Kidney epithelial cell (primary cell): ENCODE measurements at places on chromosomes 11 and 22. TPM values are rescaled to one million over a fixed set of nuclear protein-coding genes. Genes with fewer than 3 reads are reported as not detected.

DNA sequence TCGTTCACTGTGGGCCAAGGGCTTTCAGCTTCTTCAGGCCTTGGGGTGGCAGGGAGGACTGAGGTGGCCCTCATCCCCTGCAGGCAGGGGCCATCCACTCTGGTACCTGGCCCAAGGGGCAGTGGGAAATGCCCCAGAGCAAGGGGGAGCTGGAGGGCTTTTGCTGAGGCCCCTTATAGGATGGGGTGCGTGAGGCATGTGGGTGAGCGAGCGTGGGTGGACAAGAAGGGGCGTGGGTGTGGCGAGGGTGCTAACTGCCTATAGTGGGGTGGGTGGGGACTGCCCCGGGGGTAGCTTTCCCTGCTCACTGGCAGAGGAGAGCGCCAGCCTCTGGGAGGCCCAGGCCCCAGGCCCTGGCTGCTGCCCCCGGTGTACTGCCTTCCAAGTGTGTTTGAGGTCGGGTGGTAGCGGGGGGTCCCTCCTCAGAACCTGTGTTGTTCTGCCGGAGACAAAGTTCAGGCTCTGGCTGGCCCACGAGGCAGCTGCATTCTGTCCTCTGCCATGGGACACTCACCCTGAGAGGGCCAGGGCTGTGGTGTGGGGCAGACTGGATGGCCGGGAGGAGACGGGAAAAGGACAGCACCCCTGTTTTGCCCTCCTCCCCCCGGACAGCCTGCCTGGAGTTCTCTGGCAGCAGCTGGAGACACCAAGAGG lies 3.4 kb downstream of the FLRT1 start:
- no peak for DNase-seq

DNA sequence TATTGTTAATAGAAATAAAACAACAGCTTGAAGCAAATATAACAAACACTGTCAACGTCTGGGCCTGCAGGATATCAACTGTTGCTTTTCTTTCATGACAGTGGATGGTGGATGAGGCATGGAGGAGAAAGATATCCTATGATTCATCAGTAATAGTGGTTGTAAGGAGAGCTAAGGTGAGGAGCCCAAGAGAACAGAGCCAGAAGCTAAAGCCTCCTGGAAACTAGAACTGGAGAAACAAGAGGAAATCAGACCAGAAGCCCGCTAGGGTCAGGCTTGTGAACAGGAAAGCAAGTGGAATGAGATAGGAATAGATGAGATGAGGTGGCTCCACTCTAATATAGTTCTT lies 37.7 kb upstream of the MMP12 start:
- no peak for DNase-seq

Gene SCARF2
- 33.6 and 39.9 TPM in 2 replicates for total RNA-seq

DNA sequence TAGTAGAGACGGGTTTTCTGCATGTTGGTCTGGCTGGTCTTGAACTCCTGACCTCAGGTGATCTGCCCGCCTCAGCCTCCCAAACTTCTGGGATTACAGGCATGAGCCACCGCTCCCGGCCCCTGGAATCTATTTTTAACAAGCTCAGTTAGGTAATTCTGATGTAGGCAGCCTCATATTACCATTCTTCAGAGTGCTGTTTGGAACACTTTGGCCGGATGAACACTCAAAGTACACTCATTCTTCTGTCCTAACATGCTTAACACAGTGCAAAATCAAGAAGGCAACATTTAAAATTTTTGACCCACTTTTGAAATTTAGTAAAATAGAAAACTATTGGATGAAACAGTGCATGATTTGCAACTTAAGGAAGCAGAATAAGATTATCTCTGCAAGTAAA lies 586.7 kb upstream of the CHORDC1 start:
- no peak for DNase-seq

DNA sequence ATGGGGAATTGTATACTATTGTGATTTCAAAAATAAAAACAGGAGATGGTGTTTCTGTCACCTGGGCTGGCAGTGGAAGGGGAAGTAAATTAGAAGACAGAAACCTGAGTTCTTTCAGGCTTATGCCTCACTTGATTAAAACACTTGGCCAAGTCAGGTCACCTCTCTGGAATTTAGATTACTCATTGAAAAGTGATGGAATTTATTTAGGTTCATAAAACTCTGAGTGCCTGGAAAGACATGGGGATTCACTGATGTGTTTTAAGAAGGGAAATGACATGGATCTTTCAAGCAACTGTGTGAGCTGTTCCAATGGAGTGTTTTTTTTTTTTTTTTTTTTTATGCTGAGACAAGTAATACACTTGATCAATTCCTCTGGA lies 400.1 kb downstream of the TMEM135 start:
- peak; percentile 91 for DNase-seq
